Stimulated activated CD4-positive, alpha-beta T cell treated with anti-CD3 and anti-CD28 coated beads, Interleukin-15, amount 100 ng/mL, for 1 hour (primary cell): ENCODE measurements at places on chromosomes 3 and 15.

DNA sequence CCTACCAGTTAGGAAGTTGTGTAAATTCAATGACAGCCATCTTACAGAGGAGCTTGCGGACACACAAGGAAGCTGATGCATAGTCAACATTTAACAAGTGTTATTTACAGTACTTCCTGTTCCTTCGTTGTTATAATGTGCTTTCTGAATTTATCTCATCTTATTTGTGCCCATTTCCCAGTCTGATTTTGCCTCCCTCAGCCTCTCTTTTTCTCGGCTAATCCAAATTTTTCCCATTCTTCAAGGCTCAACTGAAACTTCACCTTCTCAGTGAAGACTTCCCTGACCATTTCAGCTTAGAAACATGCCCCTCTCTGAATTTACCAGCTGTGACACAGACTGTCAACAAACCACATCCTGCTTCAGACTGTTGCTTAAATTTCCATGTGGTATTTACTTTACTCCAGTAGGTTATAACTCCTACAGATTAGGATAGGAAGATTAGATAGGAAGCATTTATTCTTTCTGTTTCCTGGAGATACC lies 55.7 kb upstream of the CP start:
- no peak for DNase-seq

- no peak for DNase-seq
Measured at GRCh38 chr15:63013052-63013808, 29.3 kb upstream of the TPM1 start.

DNA sequence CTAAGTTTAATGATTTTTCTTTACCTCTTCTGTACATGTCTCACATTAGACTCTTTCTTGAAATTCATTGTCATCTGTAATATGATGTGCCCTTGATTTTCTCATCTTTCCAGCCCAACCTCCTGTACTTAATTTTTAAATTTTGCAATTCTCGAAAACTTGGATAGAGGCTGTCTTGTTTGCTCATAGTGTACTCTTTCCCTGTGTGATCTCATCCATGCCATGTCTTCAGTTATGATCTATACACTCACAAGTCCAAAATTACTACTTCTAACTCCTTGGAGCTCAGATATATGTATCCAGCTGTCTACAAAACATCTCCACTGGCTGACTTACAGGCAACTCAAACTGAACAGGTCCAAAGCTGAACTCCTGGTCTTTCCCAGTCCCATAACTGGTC lies 42.2 kb downstream of the CD200 start:
- DNase-seq, result no peak

DNA sequence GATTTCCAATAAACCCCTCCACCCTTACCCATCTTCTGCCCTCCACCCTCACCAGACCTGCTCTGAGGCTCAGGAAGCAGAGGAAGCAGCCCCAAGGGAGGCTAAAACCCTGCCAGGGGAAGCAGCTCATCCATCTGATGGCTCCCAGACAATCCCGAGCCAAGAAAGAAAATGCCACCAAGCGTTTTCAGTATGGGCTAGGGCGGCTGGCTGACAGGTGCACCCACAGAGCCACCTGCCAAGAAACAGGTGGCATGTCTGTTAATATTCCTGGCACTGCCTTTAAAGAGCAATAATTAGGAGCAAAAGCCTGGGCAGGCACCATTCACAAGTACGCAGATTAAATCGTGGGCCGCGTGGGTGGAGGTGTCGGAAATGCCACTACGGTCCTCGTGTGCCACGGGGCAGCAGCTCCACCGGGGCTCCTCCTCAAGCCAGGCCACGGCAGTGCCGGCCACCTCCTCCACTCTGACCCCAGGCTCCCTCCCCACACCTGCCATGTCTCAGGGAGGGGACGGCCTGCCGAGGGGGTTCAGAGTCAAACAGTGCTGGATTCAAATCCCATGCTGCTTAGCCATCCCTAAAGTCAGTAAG lies 23.9 kb upstream of the GRIP2 start:
- no peak for DNase-seq

DNA sequence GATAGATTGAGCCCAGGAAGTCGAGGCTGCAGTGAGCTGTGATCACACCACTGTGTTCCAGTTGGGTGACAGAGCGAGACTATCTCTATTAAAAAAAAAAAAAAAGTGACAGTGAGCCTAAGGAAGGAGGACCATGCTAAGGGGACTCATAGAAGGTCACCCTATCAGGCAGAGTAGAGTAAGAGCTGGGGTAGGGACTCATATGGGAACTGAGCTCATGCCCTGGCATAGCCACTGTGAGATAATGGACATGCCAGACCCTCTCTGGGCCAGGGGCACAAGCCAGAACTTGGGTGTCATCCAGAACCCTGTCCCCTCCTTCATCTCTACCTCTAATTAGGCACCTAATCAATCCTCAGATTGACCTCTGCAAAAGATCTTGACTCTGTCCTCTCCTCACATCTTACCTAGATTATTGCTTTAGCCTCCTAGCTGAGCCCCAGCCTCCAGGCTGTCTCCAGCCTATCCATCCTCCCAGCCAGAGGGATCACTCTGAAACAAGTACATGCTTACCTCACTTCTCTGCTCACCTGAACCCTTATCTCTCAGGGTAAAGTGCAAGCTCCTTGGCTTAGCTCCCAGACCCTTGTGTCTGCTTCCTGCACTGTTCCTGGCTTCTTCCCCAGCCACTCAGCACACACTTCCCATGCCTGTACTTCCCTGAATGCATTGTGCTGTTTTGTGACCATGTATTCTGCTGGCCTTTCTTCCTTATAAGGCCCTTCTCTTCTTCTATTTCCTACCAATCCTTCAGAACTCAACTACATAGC lies 76.4 kb downstream of the DAPK2 start:
- DNase-seq, result no peak

DNA sequence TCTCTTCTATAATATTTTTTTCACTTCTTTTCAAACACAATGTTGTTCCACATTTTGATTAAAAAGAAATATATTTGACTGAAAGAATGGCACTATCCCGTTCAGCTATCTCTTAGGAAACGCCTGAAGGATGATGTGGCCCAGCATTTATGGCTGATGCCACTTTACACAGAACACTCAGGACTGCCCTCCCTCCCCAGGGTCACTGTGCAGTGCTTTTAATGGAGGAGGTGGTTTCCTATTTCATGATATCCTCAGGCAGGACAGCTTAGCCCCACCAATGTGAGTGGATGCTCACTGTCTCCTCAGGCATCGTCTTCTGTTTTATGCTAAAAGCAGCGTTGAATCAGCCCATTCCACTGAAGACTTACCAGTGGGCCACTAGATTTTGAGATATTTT lies 135.9 kb downstream of the KCNAB1 start:
- no peak for DNase-seq

GRCh38 chr3:81602781-81603180 lies 158.7 kb downstream of the GBE1 start:
- no peak for DNase-seq

- no peak for DNase-seq
Measured at GRCh38 chr3:99690761-99691369, 52.5 kb downstream of the COL8A1 start.

- DNase-seq, result no peak
Measured at GRCh38 chr3:111324645-111325044, 217.4 kb upstream of the CD96 start.

DNA sequence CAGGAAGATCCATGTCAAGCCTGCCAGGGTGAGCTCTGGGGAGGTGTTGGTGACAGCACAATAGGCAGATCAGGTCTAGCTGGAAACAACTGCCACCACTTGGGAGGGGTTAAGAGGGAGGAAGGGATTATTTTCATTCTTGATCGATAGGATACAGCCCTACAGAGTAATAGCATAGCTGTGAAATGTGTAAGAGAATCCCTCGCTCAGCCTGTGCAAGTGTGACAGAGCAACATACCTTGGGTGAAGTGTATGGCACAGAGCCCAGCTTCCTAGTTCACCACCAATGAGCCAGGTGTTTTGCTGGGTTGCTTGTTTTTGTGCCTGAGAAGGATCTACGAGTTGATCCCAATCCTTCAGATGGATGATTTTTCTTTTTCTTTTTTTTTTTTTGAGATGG lies 9.2 kb upstream of the DCUN1D1 start:
- no peak for DNase-seq

DNA sequence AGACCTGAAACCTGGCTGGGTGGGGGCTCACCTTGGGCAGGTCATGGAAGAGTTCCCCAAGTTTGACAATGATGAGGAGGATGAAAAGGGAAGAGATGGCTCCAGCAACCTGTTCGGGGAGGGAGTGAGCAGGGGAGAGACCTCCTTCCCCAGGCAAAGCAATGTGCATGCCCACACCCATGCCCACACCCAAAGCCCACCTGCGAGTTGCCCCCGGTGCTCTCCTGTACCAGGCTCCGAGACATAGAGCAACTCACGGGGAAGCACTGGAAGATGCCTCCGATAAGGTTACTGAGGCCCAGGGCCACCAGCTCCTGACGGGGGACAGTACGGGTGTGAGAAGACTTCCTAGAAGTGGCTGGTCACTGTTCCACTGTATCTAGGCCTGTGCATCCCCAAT lies 4.9 kb downstream of the SLC26A6 start:
- no peak for DNase-seq

- no peak for DNase-seq
Measured at GRCh38 chr15:57158997-57159668, 217.2 kb upstream of the CGNL1 start.

- no peak for DNase-seq
Measured at GRCh38 chr3:37986479-37987314, 3.9 kb upstream of the VILL start.

DNA sequence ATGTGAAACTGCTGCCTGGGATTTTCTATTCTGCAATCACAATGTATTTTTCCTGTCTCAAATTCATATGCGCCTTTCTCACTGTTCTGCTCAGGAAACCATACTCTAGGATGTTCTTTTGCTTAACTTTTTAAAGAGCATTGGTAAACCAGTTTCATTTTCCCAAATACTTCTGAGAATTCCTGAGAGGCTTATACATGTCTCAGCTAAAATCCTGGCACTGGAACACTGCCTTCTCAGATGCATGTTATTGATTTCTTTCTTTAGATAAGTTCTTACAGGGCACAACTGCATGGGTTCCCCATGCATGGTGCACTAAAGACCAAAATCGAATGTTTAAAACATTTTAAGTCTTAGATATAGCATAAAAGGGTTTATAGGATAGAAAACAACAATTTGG lies 178.3 kb upstream of the PLSCR5 start:
- no peak for DNase-seq

DNA sequence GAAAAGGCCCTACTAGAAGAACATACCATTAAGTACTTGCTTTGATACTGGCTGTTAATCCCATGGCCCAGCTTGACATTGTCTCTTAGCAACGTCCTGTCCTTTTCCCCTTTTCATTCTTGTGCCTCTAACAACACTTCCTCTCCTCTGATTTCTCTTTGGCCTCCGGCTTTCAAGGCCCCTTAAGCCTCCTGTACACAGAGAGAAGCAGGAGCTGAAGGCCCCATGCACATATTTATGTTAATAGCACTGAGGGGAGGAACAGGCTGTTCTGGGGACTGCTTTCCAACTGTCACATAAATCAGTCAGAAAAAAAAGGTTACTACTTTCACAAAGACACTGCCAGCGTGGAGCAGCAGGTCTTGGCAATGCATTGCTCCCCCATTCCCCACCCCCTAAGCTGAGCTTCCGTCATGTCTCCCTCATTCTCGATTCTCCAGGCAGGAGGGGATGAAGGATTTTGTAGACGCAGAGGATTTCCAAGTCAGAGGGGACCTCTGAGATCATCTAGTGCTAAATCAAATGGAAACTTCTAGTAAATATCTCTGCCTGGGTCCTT lies 257.4 kb upstream of the ADAMTS9 start:
- no peak for DNase-seq

GRCh38 chr15:27449941-27450340 lies 479.0 kb downstream of the GABRG3 start:
- no peak for DNase-seq

DNA sequence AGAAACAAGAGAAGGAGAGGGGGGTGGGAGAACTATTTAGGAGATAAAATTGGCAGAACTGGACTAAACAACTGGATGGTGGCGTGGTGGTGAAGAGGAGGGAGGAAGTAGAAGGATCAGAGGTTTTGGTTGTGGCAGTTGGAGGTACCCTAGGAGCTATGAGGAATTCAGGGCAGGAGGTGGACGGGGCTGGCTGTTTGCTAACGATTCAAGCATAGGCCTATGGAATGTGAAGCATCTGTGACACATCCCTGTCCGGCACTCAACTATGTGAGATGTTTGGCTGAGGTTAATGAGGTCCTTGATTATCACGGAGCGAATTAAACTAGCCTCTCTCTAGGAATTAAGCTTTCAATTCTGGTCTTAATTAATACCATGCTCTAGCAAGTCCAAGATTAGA lies 13.5 kb downstream of the TARS3 start:
- DNase-seq, result no peak

DNA sequence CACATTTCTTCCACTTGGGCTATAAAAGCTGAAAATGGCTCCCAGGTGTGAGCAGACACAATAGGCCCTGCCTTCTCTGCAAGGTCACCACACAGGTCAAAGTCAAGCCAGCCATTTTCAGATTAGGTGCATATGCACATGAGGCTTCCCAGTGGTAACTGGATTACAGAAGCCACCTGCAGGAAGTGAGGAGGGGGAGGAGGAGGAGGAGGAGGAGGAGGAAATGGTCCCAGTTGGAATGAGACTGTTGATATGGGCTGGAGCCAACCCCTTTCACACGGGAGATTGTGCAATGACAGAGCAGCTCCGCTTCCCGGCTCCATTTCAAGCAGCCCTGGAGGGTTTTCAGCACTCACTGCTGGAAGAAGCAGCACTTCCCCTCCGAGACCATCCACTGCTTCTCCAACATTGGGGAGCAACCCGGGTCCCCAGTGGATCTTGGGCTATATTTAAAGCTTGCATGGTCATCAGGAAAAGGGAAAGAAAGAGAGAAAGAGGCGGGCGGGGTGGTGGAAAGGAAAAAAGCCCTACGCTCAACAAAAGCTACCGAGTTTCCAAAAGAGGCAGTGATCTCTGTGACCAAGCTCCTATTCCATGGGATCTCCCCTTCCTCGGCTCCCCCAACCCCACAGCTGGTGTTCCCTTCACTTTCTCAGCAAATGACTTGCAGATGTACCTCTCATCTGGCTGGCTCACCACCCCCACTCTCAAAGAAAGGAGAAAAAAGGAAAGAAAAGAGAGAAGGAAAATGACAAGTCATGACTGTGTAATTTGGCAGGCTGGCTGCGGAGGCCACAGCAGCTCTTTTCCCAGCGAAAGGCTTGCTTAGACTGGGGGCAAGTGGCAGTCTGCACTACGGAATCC lies 58.3 kb downstream of the LRIG1 start:
- DNase-seq, result no peak

DNA sequence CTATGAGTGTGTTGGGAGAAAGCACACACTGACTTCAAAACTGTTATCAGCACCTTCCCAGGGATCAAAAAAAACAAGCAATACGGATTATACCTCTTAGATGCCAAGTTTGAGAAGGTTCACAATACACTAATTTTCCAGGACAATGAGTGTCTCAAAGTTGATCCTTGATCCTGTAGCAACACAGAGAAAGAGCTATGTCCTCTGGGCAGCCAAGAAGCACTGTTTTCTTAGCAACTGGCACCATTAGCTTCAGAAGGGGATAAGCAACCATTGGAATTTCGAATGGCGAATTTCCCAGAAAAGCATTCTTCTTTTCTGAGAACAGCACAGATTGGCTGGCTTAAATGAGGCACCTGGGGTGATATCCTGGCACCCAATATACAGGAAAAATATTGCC lies 270.3 kb upstream of the RORA start:
- no peak for DNase-seq
